Stimulated activated CD4-positive, alpha-beta T cell treated with anti-CD3 and anti-CD28 coated beads, Interleukin-1b, Interleukin-23, amount 100 ng/mL, for 1 hour (primary cell): ENCODE measurements at places on chromosomes 2 and 18.

GRCh38 chr2:219252084-219252483 is 959 bp upstream of the TUBA4B start:
- DNase-seq = no peak

- DNase-seq = no peak
Measured at GRCh38 chr18:48230467-48231113, 178.6 kb downstream of the ZBTB7C start.

DNA sequence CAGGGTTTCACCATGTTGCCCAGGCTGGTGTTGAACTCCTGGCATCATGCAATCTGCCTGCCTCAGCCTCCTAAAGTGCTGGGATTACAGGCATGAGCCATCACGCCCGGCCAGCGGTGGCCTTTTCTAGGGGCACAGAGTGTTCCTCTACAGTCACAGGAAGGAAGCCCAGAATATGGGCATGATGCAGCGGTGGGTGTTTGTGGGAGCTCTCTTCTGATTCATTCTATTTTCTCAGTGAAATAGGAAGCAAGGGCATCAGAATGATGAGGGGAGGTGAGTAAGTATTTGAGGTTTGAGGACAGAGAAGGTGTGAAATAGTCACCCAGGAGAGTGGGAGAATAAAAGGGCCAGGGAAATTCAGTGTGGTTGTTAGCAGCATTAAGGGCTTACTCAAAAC is 70.3 kb upstream of the PSME4 start:
- no peak for DNase-seq

DNA sequence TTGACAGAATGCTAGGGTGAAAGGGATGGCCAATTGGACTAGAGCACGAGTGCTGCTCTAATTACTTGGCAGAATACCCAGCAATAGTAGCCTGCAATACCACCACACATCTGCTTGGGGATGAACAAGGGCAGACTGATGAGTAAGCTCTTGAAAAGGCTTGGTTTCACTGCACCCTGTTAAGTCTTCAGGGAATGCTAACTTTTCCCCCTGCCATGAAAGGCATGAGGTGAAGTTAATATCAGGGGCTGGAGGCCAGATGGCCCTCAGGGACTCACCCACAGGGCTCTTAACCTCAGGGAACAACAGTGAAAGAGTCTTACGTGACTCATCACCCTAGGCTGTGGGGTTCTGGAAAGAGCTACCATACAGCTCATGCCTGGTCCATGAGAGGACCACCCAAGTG is 51.7 kb upstream of the MYL1 start:
- DNase-seq = no peak

DNA sequence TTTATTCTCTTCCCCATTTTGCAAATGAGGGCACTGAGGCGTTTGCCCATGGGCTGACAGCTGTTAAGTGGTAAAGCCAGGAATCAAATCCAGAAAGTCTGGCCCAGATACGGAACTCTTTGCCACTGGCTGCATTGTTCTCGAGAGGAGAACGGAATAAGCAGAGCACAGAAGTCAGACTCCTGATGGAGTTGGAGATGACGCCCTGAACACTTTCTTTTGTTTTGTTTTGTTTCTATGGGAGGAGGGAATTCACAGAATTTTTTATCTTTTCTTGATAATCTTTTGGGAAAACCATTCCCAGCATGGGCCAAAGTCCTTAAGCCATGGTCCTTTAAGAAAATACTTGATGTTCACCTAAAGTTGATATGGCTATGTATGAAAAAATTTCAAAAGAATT is 322.2 kb downstream of the RDH14 start:
- no peak for DNase-seq

DNA sequence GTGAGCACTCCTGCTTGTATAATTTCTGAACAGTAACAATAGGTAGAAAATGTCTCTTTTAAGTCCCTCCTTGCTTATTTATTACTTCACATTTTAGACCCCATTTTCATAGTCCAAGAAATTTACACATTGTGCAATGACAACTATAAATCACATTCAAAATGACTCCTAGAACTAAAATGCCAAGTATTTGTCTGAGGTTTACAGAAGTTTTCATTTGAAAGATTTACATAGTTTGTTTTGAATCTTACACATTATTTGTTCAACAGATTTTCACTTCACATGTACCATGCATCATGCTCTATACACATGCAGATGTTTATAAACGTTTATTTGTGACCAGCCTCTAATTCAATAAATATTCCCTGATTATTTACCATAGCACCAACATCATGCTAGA is 15.7 kb upstream of the TRIB2 start:
- DNase-seq = no peak

DNA sequence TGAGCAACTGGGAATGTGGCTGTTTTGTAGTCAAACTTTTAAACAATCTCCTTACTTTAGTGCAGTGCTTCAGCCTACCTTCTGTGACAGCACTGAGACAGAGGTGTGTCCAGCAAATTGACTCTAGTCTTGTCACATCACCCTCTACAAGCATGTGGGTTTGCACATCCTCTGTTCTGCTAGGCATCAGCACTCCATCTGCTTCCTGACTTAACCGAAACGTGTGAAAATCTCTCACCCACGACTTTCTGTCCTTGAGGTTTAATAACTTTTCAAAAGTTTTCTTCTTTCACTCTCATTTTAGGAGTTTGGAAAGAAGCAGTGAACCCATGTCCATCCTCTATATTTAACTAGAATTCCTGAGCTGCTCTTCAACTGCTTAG is 42.6 kb downstream of the TTR start:
- no peak for DNase-seq

DNA sequence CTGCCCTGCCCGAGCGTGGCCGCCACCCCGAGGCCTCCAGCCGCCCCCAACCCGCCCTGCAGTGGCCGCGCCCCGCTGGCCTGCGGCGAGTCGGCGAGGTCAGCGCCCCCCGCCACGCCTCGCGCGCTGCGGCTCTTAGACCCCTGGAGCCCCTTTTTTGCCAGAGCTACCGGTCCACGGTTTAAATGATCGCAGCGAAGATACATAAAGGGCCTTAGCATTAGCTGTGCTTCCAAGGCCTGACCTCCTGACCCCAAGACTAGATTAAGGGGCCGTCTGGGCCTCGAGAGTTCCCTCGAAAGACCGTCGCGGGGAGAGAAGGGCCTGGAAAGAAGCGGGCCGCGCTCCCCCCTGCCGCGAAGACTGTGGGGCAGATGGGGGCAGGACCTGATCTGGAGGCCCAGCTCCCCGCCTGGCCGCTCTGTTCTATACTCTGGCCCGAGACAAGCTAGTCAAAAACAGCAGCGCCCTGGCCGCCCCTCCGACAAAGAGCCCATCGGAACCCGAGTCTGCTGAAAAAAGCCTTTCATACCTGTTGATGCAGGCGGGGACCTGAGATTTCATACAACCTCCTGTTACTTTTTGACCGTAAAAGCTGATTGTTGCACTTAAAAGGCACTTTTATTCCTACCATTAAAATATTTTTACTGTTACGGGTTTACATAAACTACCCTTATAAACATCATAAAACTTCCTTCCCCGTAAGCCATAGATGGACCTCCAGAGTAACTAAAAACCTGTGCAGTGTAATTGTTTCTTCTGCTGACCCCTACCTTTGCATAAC is 68.7 kb upstream of the PSMD14 start:
- DNase-seq = no peak

GRCh38 chr2:11196246-11196645 is 41.0 kb downstream of the SLC66A3 start:
- DNase-seq = no peak

DNA sequence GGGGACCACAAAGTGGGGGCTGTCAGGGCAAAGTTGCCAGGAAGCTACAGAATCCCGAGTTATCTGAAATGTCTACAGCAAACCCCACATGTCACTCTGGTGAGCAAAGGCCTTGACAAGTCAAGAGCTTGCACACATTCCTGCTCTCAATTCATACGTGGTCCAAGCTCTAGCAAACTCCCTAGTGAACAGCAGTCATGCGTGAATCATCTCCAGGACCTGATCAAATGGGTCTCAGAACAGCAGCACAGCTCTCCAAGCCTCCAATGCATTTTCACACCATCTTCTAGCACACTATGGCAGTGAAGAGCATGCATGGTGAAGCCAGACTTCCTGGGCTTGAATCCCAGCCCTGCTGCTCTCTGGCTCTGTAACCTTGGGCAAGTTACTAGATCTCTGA is 68.5 kb downstream of the MYO5B start:
- no peak for DNase-seq

DNA sequence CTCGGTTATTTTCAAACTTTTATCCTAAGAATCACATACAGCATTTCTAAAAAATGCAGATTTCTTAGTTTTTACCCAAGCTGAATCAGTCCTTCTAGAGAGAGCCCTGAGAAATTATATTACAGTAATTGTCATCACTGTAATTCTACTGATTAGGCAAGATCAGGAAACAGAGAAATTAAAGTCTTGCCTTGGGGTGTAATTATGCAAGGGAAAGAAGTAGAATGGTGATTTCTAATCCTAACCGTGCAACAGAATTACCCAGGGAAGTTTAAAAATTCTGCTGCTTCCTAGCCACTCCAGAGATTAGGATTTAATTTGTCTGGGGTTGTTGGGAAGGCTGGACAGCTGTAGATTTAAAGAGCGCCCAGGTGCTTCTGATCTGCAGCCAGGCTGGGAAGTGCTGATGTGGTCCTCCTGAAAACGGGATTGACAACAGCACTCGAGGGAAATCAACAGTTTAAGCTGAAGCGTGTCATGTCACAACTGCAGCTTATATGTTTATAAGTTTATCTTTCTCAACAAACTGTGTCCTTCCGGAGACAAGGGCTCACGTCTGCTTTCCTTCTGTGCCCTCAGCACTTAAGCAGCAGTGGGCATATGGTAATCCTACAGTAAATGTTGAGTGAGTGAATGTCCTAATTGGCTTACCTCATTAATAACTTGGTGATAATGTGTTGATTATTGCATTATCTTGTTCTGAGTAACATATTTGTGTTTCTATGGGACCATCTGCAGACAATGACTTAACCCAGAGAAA is 671.9 kb upstream of the SOX11 start:
- DNase-seq = no peak
